Stimulated activated CD4-positive, alpha-beta T cell treated with anti-CD3 and anti-CD28 coated beads, Interleukin-15, amount 100 ng/mL, for 24 hours (primary cell): ENCODE measurements at places on chromosomes 1 and 21.
A peak's percentile ranks its signal among the peaks of the same experiment; 100 is the strongest.

- DNase-seq = no peak
Observed at GRCh38 chr21:33980276-33980916, 64.8 kb upstream of the ATP5PO start.

DNA sequence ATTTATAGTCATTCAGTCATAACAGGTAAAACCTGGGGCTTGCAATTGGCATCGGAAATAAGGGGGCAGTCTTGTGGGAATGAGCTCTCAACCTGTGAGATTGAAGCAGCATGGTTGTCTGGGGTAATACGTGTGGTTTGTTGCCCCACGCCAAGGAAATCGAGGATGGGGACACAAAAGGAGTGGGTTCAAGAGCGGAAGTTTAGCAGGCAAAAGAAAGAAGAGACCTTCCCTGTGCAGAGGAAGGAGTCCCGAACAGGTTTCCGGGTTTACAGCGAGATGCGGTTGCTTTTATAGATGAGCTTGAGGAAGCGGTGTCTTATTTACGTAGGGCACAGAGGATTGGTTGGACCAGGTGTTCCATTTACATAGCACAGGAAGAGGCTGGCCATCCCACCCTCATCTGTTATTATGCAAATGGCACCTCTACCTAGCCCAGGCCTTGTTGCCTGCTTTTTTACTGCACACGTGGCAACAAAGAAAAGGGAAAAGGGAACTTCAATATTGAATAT lies 37.3 kb downstream of the IFNAR1 start:
- peak; percentile 43 for DNase-seq

DNA sequence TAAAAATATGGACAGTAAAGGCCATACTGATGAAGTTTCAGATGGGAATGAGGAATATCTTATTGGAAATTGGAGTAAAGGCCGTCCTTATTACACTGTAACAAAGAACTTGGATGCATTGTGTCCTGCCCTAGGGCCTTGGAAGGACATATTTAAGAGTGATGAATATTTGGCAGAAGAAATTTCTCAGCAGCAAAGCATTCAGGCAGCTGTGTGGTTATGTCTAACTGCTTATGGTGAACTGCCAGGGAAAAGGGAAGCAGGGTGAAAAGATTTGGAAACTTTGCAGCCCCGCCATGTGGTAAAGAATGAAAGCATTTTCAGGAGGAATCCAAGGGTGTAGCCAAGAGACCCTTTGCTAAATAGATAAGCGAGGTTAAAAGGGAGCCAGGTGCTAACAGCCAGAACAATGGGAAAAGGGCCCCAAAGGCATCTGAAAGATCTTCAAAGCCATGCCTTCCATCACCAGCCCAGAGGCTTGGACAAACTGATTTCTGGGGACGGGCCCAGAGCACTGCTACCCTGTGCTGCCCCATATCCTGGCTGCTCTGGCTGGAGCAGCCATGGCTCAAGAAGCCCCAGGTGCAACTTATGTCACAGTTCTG lies 200.0 kb downstream of the PTPRU start:
- DNase-seq = no peak

DNA sequence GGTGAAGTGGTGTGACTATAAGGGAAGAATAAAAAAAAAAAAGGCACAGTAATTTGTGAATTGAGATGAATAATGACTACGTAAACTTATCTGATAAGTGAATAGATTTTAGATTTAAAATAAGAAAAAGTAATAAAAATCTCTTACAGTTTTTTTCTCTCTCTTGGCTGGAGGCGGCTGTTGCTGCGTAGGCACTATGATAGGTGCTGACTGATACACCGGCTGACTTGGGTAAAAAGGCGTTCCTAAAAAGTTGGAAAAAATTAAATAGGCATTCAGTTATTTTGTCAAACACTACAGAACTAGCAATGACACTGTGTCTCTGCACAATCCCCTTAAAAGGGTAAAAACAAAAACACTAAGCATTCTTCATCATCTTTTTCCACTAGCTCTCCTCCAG lies 185.7 kb upstream of the HP1BP3 start:
- no peak for DNase-seq

DNA sequence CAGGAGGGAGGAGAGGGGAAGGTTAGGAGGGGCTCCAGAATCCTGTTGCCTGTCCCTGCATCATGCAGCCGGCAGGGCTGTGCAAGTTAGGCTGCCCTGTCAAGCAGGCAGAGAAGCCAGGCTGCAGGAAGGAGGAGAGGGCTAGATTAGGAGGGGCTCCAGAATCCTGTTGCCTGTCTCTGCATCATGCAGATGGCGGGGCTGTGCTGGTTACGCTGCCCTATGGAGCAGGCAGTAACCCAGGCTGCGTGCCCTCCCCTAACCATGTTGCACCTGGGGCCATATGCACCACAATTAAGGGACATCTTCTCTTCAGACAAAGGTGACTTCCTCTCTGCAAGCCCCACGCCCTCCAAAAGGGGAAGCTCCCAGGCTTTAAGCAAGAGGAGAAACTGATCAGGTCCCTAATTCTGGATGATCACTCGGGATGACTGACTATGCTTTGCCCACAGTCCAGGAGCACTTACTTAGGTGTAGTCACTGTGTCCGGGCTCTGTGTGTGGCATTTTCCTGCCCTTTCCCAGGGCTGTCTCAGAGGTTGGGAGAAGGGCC lies 457.4 kb downstream of the SETD4 start:
- no peak for DNase-seq

DNA sequence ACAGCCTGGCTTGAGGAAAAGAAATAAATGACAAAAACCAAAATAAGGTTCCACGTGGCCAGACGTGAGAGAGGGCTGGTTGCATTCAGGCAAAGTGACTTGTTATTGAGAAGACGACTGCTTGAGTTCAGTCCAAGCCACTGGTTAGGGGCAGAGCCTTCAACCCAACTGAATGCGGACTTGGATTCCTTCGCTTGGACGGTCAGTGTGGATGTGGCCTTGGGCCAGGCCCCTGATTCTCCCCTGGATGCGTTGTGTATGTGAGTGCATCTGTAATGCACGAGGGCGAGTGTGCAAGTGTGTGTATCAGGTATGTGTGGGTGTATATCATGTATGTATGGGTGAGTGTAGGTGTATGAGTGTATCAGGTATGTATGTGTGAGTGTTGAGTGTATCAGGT lies 1.9 kb downstream of the PLA2G2F start:
- no peak for DNase-seq

DNA sequence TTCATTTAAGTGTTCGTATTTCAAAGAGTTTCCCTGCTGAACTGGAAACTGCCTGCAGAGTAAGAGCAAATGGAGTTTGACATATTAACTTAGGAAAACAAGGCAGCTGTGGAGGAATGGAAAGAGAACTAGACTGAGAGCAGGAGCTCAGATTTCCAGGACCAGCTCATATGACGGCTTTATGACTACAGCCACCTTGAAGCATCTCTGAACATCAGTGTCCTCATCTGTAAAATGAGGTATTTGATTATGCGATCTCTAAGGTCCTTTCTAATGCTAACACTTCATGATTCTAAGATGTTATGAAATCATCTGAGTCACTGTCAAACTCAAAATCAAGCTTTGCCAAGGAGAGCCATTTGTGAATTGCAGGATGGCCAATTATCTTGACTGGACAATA lies 112.3 kb downstream of the PRRX1 start:
- no peak for DNase-seq

DNA sequence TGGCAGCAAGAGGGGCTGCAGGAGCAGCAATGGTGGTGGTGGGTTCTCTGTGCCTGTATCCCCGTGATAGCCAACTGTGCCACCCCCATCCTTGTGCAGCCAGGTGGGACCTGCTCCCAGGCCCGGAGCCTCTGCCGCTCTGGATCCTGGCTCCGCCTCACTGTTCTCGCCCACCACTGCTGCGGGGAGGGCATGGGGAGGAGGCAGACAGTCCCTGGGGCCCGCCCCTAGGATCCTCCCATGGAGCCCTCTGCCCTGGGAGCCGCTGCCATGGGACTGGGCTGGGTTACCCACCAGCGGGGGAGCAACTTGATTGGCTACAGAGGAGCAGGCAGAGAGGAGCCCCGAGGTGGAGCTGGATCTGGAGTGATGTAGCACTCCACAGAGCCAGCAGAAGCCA lies 31.6 kb downstream of the CD1D start:
- no peak for DNase-seq

DNA sequence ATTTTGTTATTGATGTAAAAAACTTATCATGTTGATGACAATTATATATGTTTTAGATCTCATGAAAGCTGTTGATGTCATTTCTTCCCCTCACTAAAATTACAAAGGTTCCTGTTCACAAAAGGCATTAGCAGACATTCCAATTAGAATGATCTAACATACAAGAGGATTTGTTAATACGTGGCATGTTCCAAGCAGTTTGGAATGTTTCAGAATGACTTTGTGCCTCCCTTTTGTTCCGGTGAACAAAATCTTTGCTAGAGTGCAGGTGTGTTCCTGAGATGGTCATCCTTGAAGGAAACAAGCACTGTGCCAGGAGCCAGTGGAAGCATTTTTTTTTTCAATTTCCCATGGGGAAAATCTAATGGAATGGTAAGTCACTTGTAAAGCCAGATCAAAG lies 108.0 kb upstream of the KCTD3 start:
- no peak for DNase-seq

GRCh38 chr1:205270764-205271163 lies 43.0 kb downstream of the TMCC2 start:
- DNase-seq = no peak

DNA sequence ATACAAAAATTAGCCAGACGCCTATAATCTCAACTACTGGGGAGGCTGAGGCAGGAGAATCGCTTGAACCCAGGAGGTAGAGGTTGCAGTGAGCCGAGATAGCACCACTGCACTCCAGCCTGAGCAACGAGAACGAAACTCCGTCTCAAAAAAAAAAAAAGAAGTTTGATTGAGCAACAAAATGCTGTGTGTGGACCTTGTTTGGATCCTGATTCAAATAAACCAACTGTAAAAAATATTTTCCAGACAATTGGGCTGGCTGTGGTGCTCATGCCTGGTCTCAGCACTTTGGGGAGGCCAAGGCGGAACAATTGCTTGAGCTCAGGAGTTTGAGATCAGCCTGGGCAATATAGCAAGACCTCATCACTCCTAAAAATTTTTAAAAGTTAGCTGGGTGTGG lies 16.8 kb downstream of the PTAFR start:
- DNase-seq = no peak

GRCh38 chr1:66055092-66055491 lies 262.4 kb downstream of the PDE4B start:
- no peak for DNase-seq

- no peak for DNase-seq
Observed at GRCh38 chr1:174169342-174169741, 10.0 kb downstream of the RABGAP1L start.

DNA sequence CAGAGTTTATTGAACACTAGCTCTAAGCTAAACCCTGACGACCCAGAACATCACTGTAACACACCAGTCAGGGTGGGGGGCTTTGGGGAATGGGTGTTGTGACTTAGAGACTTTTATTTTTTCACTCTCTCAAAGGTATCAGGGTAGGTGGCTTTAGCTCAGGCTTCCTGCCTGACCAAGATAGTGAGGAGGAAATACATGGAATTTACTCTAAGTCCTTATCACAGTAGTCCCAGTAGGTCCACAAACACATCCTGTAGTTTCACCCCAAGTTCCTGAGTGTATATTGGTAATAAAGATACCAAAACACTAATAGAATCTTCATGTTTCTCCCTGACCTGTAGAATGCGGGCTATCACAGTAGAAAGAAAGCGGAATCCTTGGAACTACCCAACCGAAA lies 15.1 kb downstream of the GJA5 start:
- no peak for DNase-seq

- DNase-seq = no peak
Observed at GRCh38 chr1:106944721-106945120, 111.8 kb upstream of the PRMT6 start.

GRCh38 chr21:36909901-36910561 lies 56.4 kb downstream of the HLCS start:
- DNase-seq = peak; percentile 34

- DNase-seq = no peak
Observed at GRCh38 chr21:32008714-32009113, 135.9 kb downstream of the HUNK start.

- no peak for DNase-seq
Observed at GRCh38 chr1:110484801-110485200, 33.9 kb downstream of the PROK1 start.

DNA sequence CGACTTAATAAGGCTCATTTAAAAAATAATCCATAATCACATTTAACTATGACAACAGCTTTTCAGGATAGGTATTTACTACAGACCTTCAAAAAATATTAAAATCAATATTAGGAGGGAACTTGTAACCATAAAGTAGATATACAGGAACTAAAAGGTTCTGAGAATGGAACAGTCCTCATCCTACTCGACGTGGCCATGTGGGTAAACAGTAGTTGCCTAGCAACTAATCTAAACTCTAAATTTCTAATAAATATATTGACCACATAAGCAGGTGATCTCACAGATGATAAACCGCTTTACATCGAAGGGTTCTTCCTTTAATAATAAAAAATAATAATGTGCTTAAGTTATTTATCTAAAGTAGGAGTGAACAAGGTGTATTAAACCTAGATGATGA lies 7.9 kb downstream of the AKT3 start:
- no peak for DNase-seq

- peak; percentile 47 for DNase-seq
Observed at GRCh38 chr1:152018537-152018936, 18.3 kb downstream of the S100A11 start.

GRCh38 chr1:159902541-159902940 lies 2.6 kb upstream of the CFAP45 start:
- DNase-seq = no peak
